ENCODE measurements at places on chromosomes 11 and 22. TPM values are rescaled to one million over a fixed set of nuclear protein-coding genes. Genes with fewer than 3 reads are reported as not detected.

DNA sequence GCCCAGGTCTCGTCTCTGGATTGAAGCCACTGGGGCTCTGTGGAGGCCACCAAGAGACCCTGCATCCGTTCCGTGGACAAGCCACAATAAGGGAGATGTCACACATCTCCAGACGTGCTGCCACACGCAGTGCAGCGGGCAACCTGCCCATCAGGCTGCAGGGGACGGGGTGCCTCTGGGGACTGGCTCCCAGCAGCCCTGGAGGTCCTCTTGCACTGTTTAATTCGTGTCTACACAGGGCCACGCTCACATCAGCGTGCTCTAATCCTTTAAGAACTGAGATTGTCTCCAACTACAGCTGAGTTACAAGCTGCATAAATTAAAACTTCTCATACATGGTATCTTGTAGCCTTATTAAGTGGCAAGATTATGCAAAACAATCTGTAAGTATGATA is 1232.2 kb downstream of the BRD1 start:
- no peak for DNase-seq

- no peak for DNase-seq
These were observed 10.0 kb downstream of the OR51L1 start for GRCh38 chr11:5004424-5005274.

GRCh38 chr11:62573006-62573591 is 592 bp downstream of the EEF1G start:
- DNase-seq, result no peak

- DNase-seq, result no peak
These were observed 2.1 kb upstream of the BATF2 start for GRCh38 chr11:64998690-64999431.

DNA sequence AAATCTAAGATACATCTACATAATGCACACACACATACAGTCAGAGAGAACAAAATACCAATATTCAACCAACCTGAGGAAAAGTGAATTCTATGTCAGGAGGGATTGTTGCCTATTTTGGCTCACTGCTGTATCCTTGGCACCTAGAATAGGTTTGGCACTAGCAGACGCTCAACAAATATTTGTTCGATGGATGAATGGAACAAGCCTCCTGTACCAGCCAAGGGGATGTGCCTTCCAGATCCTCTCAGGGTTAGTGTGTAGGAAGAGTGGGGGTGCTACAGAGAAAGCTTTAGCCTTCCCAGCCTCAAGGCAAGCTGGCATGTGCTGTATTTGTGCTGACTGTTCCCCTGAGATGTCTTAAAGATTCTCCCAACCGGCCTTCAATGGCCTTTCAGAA is 23.3 kb upstream of the POU2AF1 start:
- no peak for DNase-seq

- no peak for DNase-seq
These were observed 48.2 kb upstream of the SMCO4 start for GRCh38 chr11:93591247-93591898.

- no peak for DNase-seq
These were observed 54.0 kb upstream of the CCDC188 start for GRCh38 chr22:20204806-20205205.

The OR5AN1 gene
- not detected for total RNA-seq

The RNF121 gene
- 50.2 TPM for total RNA-seq

The CHST1 gene
- 50.2 TPM for total RNA-seq

The TBC1D22A gene
- 31.3 TPM for total RNA-seq

The OR2D2 gene
- 1.3 TPM for total RNA-seq

The CYP2D6 gene
- total RNA-seq, result not detected

The RFPL3 gene
- not detected for total RNA-seq

The MPZL2 gene
- total RNA-seq, result 18.3 TPM

The FGF19 gene
- not detected for total RNA-seq

All from thoracic aorta (tissue), 2 donors.